ENCODE measurements at places on chromosomes 12 and 14.

DNA sequence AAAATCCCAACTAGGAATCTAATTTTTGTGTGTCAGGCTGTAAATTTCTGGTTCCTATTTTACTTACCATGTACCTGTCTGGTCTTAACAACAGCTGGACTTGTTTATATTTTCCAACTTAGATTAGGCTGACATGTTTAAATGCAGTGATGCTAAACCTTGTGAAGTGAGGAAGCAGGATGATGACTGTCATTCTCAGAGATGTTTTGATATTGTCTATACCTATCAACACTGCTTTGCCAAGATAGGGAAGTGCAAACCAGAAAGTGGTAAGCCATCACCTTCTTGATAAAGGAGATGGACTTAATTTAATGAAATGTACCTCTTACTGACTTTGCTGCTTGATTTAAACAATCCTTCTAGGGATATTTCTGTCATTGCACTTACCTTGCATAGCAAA, 2.1 kb downstream of the BICD1 start:
- DNase-seq, result no peak

GRCh38 chr12:124159655-124160054, 135.2 kb upstream of the RFLNA start:
- DNase-seq, result no peak

GRCh38 chr12:108614041-108614440, 16.2 kb upstream of the TMEM119 start:
- DNase-seq, result no peak

DNA sequence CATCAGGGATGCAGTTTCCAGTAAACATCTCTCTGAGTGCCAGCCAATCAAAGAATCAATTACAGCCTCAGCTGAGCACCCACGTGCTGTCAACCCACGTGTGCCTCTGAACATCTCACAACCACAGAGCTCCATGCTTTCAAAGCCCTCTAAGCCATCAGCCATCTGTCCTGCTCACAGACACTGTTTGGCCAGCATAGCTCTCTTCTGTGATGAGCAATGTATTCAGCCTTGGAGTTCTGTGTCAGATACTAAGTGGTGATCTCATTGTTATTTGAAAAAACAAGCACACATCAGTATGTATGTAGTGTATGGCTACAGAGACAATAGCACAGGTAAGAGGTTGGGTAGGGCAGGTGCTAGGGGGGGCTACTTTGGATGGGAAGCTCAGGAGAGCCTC, 94.3 kb downstream of the RGS6 start:
- DNase-seq, result no peak

GRCh38 chr12:46205294-46205693, 63.5 kb downstream of the SLC38A1 start:
- no peak for DNase-seq

- DNase-seq, result no peak
Observed at GRCh38 chr12:130526813-130527212, 189.1 kb downstream of the PIWIL1 start.

DNA sequence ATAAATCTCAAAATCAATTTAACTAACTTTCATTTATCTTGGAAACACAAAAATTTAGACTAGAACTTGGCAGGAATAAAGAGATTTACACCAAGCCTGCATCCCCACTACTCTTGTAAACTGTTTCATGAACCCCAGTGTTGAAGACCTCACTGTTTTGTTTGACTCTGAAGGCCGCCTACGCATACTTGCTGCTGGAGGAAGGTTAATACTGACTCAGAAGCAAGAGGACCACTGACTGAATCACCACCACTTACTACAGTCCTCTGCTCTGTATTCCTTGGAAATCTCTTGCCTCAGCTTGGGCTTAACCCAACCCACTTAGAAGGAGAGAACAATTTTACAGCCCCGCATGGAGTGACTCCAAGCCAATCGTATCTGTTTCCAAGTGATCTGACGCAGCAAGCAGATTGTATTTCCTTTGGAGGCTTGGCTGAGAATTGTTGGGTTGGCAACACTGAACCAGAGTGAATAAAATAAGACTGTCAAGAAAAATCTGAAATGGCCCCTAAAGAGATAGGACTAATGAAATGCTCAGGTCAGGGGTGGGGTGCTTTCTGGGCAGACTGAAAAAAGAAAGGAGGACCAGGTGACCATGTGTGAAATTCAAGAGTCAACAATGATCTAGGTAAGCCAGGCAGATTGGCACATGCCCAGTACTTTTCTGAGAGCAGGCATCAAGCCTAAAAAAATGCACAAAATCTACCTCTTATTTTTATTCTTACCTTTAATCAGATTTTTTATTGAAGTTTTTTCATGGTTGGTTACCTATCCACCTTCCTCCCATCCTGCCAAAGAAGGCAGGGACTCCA, 248.6 kb downstream of the ZFP36L1 start:
- no peak for DNase-seq

GRCh38 chr12:64061868-64062375, 160.2 kb downstream of the KICS2 start:
- DNase-seq, result no peak

DNA sequence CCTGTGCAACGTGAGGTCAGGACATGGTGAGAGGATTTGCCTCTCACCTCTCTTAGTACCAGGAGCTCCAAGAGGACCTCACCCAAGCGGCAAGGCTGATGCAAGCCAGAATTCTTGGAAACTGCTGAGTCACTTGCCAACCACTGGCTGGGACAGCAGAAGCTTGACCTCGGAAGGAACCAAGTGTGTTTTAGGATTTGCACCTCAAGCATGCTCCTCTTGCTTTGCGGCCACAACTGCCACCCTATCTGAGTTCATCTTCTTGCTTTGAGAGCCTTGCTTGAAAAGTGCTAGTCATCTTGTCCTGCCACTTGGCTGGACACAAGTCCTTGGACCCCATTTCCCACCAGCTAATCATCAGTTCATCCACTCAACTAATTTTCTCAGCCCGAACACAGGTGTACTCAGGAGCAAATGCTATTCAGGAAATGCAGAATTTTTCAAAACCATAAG, 195.8 kb downstream of the SLC25A21 start:
- DNase-seq, result no peak

GRCh38 chr12:28586481-28586880, 396.2 kb downstream of the CCDC91 start:
- no peak for DNase-seq

DNA sequence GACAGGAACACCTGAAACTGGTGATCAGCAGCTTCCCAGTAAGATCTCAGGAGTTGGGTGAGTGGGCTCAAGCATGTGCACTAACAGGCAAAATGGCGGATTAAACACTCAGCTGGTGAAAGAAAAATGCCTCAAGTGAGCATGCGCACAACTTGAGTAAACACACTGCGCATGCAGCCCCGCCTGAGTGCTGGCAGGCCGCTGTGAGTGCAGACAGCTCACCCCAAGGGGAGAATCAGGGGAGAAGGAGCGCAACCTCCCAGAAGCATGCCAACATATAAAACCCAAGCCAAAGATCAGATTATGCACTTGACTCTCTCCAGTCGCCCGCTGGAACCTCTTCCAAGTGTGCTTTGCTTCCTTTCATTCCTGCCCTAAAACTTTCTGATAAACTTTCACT, 125.8 kb downstream of the VRK1 start:
- DNase-seq, result no peak

- no peak for DNase-seq
Observed at GRCh38 chr12:98121963-98122362, 393.4 kb upstream of the TMPO start.

DNA sequence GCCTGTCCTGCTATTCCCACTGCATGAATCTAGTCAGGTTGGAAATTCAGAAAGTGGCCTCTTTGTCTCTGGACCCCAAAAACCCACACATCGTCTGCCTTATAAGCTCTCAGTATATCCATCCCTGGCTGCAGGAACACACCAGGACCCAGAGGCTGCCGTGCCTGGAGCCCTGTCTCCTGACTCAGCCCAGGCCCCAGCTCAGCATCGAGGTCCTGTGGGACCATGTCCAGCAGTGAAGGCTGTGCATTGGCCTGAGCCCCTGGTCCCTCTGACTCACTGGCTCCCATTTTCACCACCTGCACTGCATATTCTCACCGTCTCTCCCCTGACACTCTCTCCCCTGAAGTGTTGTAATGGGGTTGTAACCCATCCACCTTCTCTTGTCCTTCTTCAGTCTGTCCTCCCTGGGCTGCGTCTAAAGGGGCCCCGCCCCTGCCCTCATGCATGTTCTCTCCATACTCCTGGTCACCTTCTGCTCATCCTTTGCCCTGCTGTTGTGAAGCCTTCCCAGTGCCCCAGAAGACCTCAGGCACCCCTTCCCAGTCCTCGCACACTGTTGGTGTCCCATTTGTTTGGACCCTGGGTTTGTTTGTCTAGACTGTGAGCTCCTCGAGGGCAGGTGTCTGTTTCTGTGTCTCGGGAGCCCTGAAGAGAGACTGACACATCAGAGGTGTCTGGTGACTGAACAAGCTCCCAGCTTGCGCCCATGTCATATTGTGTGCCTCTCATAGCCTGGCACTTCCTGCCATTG, 43.8 kb downstream of the EVL start:
- DNase-seq, result no peak

GRCh38 chr14:61264010-61264571, 17.0 kb downstream of the TMEM30B start:
- DNase-seq, result no peak

GRCh38 chr14:57492859-57493258, 798 bp downstream of the CCDC198 start:
- DNase-seq, result no peak

GRCh38 chr14:99320621-99321235, 48.7 kb upstream of the BCL11B start:
- no peak for DNase-seq

- no peak for DNase-seq
Observed at GRCh38 chr14:55731881-55732498, 152.0 kb downstream of the KTN1 start.

DNA sequence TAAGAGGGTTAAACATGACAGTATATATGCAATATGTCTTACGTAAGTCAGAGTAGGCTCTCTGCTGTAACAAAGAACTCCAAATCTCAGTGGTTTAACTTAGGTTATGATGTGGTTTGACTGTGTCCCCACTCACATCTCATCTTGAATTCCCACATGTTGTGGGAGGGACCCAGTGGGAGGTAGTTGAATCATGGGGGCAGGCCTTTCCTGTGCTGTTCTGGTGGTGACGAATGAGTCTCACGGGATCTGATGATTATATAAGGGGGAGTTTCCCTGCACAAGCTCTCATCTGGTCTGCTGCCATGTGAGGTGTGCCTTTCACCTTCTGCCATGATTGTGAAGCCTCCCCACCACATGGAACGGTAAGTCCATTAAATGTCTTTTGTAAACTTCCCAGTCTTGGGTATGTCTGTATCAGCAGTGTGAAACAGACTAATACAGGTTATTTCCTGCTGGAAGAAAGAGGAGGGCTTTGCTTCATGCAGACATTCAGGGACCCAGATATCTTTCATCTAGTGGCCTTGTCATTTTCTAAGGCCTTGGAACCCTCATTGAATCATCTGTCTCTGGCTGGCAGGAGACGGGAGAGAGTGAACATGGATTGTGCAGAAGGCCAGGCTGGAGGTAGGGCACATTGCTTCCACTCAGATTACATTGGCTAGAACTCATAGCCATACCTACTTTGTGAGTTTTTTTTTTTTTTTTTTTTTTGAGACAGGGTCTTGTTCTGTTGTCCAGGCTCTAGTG, 96.1 kb downstream of the CRADD start:
- no peak for DNase-seq

GRCh38 chr12:86550218-86551145, 294.3 kb upstream of the MGAT4C start:
- DNase-seq, result no peak

- DNase-seq, result no peak
Observed at GRCh38 chr12:64296301-64296700, 74.2 kb upstream of the KICS2 start.

DNA sequence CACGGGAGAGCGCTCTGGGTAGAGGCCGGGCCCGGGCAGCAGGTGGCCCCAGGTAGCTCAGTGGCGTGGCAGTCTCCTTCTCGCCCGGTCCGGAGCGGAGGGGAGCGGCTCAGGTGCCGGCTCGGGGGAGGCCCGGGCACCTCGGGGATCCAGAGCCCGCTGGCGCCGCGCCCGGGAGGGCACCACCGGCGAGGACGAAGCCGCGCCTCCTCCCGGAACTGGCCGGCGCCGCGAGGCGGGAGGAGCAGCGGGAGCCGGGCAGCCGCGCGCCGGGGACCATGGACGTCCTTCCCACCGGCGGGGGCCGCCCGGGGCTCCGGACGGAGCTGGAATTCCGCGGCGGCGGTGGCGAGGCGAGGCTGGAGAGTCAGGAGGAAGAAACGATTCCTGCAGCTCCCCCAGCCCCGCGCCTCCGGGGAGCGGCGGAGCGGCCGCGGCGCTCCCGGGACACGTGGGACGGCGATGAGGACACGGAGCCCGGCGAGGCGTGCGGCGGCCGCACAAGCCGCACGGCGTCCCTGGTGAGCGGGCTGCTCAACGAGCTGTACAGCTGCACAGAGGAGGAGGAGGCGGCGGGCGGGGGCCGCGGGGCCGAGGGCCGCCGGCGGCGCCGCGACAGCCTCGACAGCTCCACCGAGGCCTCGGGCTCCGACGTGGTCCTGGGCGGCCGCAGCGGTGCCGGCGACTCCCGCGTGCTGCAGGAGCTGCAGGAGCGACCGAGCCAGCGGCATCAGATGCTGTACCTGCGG, 21.5 kb upstream of the GNS start:
- no peak for DNase-seq

DNA sequence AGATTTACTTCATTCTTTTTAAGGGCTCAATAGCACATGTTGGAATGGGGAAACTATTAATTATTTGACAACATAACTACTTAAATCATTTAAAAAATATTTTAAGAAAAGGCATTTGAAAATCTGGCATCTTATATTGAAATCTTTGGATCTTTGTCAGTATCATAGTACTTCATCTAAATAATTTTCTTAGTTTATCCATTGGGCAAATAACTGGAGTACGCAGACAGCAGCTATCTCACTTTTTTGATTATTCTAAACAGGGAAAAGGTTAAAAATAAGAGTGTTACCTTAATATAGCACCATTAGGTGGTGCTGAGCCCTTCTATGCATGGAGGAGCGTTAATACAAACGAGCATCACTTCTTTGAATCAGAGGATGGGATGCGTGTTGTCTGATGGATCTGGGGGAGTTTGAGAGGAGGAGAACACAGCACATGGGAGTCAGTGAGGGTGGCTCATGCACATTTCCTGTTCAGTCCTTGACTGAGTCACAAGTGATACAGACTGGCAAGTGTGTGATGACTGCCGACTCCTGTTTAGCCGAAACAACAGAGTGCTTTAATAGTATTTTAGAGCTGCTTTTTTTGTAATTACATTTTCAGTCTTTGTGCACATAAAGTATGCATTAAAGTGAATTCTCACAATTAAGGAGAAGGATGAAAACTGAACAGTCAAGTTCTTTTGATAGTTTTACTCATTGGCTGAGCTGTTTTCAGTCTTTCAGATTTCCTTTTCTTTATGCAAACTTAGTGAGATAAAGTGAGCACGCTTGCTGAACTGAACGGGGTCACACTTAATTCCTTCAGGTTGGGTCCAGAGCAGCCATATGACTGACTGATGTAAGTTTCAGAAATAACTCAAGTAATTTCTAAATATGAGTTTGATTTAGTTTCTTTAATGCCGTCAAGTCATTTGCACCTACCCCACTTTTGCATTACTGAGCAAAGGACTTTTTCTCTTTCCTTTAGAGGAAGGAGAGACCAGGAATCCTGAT, 92.7 kb downstream of the DIP2B start:
- no peak for DNase-seq

Measured in D721Med (cell line).